ENCODE measurements at places on chromosomes 2 and 18. TPM values are rescaled to one million over a fixed set of nuclear protein-coding genes. Genes with fewer than 3 reads are reported as not detected.
A peak's percentile ranks its signal among the peaks of the same experiment; 100 is the strongest.

DNA sequence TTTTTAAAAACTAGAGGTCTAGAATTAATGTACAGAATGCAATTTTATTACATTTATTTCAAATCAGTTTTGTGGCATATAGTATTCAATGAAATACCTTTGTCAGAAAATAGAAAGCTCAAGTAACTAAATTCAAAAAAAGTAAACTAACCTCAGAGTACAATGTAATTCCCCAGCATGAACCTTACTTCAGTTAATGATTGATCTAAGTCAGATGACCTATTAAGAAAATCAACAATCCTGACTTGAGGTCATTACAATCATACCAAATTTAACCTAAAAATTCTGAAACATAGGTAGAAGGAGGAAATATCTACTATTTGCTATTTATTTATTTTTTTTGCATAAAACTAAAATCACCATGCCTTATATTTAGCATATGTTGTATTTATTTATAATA, 142.9 kb downstream of the CCDC102B start:
- DNase-seq, result peak; percentile 82

DNA sequence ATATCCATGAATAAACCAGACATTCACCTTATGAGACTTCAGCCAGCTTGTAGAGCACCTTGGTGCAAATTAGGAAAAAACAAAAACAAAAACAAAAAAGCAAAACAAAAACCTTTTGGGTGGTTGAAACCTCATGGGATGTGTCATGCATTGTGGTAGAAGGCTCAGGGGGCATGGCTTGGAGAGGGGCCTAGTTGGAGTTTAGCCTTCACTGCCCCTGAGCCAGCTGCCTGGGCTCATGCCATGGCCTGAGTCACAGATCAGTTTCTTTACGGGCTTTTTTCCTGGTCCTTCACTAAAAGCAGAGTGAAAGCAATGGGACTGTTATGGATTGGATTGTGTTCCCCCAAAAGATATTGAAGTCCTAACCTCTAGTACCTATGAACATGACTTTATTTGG, 22.0 kb upstream of the DAPL1 start:
- peak; percentile 68 for DNase-seq

- DNase-seq, result no peak
Measured at GRCh38 chr18:55064760-55065159, 105.5 kb upstream of the CCDC68 start.

DNA sequence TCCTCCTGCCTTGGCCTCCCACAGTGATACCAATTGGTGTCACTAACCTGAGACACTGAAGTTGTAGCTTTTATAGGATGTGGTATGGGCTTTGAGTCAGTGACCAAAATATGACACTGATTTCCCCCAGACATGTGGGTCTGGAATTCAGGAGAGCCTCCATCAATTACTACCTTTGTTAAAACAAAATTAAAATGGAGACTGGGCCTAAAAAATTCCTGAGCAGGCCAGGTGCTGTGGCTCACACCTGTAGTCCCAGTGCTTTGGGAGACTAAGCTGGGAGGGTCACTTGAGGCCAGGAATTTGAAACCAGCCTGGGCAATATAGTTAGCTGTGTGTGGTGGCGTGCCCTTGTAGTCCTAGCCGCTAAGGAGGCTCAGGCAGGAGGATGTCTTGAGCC, 36.9 kb upstream of the LIPG start:
- DNase-seq, result no peak

- DNase-seq, result no peak
Measured at GRCh38 chr2:212357606-212358005, 181.0 kb downstream of the ERBB4 start.

The CLEC4F gene
- total RNA-seq, result not detected

- peak; percentile 76 for DNase-seq
Measured at GRCh38 chr2:226123300-226123699, 676.3 kb downstream of the IRS1 start.

GRCh38 chr2:110931648-110932047, 189.1 kb upstream of the BCL2L11 start:
- DNase-seq, result peak; percentile 21

DNA sequence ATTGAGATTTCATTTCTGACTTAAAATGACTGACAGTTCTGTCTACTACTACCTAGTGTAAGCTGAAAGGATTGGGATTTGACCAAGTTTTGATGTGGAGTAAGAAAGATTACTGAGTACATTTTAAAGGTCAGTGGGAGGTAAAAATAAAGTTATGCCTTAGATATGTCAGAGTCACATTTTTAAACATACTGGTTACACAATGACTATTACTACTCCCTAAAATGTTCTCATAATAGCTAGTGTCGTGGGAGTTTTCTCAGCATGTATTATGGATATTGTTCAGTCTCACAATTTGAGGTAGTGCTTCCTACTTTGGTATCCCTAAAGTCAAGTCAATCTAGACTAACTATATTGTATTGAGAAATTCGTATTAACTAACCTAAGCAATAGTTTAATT, 1092.5 kb downstream of the LRP1B start:
- DNase-seq, result no peak

GRCh38 chr2:147416099-147416498, 428.7 kb upstream of the ACVR2A start:
- peak; percentile 96 for DNase-seq

GRCh38 chr2:9001229-9001628, 2.3 kb downstream of the MBOAT2 start:
- peak; percentile 67 for DNase-seq

- DNase-seq, result no peak
Measured at GRCh38 chr2:196128749-196129148, 42.6 kb downstream of the STK17B start.

GRCh38 chr2:170434900-170435621, 257.1 kb downstream of the MYO3B start:
- DNase-seq, result no peak

The DPP10 gene
- total RNA-seq, result not detected

The TMEM178A gene
- total RNA-seq, result 2.9 TPM

DNA sequence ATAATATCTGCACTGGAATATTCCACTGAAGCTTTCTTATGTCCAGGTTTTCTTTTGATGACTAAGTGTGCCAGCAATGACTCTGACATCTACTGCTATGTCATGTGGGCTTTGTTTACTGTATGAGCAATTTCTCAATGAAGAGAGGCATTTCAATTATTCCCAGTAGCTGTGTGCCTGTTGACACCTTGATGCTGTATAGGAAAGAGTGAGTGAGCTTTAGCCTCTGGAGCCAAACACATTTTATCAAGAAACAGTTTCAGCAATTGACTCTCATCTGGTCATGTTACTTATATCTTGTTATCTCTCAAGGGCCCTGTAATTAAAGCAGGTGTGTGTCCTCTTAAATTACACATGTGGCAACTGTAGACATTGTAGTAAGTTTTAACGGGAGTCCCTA, 493.2 kb upstream of the FANCL start:
- peak; percentile 79 for DNase-seq

The IL1RL1 gene
- 4.3 TPM for total RNA-seq

The REG3A gene
- total RNA-seq, result not detected

The MYO5B gene
- 50.0 TPM for total RNA-seq

The ZDBF2 gene
- 10.1 TPM for total RNA-seq

The DCDC2C gene
- total RNA-seq, result not detected

The FAM228A gene
- total RNA-seq, result 0.35 TPM

- DNase-seq, result peak; percentile 6
Measured at GRCh38 chr2:66984864-66985263, 412.3 kb upstream of the ETAA1 start.

The MYO7B gene
- total RNA-seq, result 0.25 TPM

The NXPH2 gene
- not detected for total RNA-seq

The SNED1 gene
- 4.2 TPM for total RNA-seq

The SEMA4F gene
- 10.6 TPM for total RNA-seq
